ENCODE measurements at places on chromosomes 5 and 9.

DNA sequence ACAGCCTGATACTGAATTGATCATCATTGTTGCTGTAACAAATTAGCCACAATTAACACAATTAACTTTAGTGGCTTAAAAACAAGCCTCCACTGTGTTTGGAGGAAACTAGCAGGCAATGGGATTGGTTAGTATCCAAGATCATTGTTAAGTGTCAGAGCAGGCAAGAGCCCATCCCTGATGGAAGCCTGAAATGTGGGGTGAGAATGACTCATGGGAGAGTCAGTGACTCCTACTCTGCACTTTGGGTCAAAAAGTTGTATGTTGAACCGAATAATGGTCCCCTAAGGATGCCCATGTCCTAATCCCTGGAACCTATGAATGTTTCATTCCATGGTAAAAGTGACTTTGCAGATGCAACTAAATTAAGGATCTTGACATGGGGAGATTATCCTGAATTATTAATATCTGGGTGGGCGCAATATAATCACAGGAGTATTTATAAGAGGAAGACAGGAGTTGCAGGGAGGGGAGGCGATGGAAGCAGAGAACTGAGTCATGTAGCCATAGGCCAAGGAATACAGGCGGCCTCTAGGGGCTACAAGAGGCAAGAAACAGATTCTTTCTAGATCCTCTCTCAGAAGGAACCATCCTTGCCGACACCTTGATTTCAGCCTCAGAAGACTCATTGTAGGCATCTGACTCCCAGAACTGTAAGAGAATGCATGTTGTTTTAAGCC lies 28.8 kb downstream of the ALG2 start:
- no peak for DNase-seq

- no peak for DNase-seq
Observed at GRCh38 chr9:119998614-119999013, 581.4 kb downstream of the CDK5RAP2 start.

GRCh38 chr9:134316449-134317160 lies 9.7 kb upstream of the RXRA start:
- no peak for DNase-seq

DNA sequence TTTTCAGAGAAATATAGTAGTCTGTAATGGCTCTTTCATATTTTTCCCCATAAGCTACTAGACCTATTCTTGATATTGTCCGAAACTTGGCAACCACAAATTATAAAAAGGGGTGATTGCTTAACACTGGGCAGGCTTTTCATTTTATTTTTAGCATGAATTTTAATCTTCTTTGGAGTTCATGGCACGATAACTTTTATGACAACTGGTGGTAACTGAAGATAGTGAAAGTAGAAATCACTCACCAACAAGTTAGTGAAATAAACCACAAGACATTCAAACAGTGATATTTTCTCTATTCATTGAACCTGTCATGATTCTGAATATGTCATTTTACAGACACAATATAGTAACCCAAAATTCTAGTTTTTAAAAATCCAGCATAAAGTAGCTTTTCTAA lies 213.9 kb downstream of the PRDM9 start:
- DNase-seq: no peak

DNA sequence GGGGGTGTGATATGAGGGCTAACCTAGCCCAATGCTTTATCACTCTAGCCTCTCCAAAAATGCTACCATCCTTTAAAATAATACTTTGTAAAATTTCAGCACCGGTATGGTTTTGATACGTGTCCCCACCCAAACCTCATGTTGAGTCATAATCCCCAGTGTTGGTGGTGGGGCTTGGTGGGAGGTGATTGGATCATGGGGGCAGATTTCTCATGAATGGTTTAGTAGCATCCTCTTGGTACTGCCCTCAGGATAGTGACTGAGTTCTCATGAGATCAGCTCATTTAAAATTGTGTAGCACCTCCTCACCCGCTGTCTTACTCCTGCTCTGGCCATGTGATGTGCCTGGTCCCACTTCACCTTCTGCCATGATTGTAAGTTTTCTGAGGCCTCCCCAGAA lies 35.0 kb upstream of the ANKH start:
- no peak for DNase-seq

DNA sequence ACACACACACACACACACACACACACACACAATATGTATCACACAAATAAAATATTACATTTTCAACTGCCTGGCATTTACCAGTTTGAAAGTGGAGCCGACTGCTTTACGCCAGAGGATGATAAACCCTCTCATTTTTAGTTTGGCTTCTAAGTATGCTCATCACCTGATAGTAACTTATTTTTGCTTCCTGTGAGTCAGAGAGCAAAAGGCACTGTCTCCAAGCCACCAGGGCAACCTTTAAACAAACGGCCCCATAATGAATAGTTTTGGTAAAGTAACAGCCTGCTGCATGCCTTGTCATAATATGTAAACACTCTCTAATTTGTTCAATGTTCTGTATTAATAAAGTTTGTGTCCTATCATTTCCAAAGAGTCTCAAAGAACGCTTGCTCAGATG lies 26.9 kb downstream of the KLF4 start:
- no peak for DNase-seq

DNA sequence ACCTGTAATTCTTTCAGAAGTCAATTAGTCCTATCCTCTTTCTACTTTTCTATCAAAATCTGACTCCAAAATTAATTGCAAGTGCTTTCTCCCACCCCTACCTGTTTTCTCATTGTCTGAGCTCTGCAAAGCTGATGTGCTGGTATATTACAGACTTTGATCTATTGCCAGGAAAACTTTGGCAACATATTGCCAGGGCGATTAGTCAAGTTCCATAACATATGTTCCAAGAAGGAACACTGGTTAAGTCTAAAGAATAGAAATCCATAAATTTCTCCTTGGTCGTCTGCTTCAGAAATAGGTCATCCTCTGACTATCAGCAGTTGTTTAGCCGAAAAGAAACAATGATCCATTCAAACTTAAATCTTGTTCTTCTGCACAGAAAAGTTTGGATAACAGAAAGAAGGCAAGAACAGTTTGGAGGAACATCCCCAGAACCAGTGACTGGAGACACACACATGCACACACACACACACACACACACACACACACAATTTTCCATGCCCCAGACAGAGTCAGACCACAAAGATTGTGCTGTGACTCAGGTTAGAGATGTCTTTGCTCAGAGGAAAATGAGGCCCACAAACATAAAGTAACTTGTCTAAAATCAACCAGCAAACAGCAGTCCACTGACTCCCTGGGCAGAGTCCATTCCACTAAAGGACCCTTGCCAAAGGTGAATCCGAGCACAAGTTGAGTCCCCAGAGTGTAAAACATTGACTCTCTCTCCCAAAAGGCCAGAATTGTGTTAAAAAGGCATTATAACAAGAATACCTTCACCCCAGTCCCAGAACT lies 202.1 kb downstream of the DEPDC1B start:
- no peak for DNase-seq

Measured in GM10248 (cell line).